Left renal cortex interstitium (tissue), 4 donors: ENCODE measurements at places on chromosomes 7 and 10. TPM values are rescaled to one million over a fixed set of nuclear protein-coding genes. Genes with fewer than 3 reads are reported as not detected.

ZNF786 gene
- 12.4 TPM for polyA plus RNA-seq

- DNase-seq, result peak; percentile 21
Measured at GRCh38 chr10:32376097-32376496, 29.1 kb upstream of the EPC1 start.

DNA sequence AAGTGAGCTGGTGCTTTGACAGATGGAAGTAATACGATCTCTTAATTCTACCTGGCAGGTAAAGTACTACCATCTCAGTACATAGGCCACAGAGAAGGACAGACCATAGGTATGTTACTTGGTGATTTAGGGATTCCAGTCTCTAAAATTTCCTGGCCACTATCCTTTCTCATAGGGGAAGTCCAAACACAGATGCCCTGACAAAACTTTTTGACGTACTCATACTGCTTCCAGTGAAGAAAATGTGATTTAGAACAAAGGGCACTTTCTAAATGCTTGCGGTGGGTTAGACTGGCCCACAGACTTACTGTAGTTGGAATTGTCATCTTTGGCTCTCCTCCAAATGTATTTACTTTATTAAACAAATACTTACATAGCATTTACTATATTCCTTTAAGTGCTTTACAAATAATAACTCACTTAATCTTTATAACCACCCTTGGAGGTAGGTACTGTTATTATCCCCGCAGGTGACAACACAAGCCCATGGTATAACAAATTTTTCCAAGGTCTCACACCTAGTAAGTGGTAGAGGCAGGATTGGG is 3.0 kb downstream of the PI4K2A start:
- no peak for DNase-seq

GNAI1 gene
- polyA plus RNA-seq, result 92.6 TPM

EN2 gene
- polyA plus RNA-seq, result 0.07 TPM

GRCh38 chr7:136030867-136031318 is 53.7 kb upstream of the MTPN start:
- DNase-seq, result no peak

DNA sequence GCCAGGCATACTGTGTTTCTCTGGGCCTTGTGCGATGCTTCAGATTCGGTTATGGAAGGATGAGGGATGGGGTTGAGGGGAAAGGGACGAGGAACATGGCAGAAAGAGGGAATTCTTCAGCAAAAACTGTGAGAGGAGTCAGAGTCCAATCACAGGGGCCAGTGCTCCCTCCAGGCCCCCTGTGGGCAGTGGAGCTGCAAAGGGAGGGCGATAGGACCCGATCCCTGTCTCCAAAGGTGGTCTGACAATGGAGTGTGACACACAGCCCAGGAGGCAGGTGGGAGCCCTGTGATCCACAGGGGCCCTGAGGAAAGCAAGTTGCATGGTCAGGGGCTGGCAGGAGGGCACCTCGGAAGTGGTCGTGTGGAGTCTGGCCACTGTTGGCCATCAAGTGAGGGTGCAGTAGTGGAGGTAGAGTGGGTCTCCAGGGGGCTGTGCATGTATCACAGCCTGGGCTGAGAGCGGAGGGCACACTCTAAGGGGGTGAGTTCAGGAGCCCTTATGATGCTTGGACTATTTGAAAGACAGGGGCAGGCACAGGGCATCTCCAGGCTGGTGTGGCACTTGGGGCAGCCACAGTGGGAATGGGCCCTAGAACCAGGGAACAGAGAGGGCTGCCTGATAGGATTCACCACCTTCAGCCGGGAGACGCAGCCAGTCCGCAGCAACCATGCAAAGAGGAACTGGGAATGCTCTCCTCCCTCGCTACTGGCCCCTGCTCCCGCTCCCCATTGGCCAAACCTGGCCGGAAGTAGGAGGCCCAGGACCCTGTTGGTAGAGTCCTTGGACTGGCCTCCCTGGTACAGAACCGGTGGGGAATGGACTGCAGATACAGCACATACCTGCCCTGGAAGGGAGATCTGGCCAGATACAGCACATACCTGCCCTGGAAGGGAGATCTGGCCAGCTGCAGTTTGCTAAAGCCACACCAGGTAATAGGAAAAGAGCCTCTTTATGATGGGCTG is 115.9 kb downstream of the ADCY1 start:
- no peak for DNase-seq
